H9 (cell line): ENCODE measurements at places on chromosomes 5 and 9. TPM values are rescaled to one million over a fixed set of nuclear protein-coding genes. Genes with fewer than 3 reads are reported as not detected.

ITGA2 gene
- 3.0 and 3.2 TPM in 2 replicates for total RNA-seq

TAF1L gene
- total RNA-seq: not detected in 2 replicates

SPATA31A3 gene
- 0.35 and 0.46 TPM in 2 replicates for total RNA-seq

GRCh38 chr5:54795284-54795683 is 190.1 kb downstream of the ESM1 start:
- H3K27me3 ChIP-seq: no peaks in the 10 kb centered on the region
- H3K36me3 ChIP-seq: no peaks in the 10 kb centered on the region
- DNase-seq: no peak

ANKRD18B gene
- total RNA-seq: 9.1 and 10.6 TPM in 2 replicates

DNA sequence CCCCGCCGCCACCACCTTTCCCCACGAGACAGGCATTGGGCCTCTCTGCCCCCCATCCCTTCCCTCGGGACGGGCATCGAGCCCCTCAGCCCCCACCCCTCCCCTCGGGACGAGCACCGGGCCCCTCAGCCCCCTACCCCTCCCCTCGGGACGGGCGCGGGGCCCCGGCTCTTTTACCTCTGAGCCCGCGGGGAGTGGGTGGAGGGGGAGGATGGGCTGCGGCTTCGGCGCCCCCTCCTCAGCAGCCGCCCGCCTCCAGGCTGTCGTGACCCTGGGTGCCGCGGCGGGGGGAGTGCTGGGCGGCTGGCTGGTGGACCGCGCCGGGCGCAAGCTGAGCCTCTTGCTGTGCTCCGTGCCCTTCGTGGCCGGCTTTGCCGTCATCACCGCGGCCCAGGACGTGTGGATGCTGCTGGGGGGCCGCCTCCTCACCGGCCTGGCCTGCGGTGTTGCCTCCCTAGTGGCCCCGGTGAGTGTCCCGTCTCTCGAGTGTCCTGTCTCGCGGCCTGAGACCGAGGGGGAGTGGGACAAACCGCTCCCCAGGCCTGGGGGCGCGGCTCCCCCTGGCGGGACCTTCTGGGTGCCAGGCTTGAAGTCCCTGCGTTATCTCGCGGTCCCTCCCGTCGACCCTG is 791 bp downstream of the SLC2A8 start:
- DNase-seq: peak; percentile 52
- peak overlapping the region; percentile 68 for H3K4me3 ChIP-seq
- no peak overlapping the region for H3K27ac ChIP-seq
- no peaks in the 10 kb centered on the region for H3K27me3 ChIP-seq
- H3K36me3 ChIP-seq: peaks cover 1% of the 10 kb centered on the region; the same call in 2 of the 3 replicates

POLR3G gene
- total RNA-seq: 73.6 and 75.4 TPM in 2 replicates

- peaks cover 3% of the 10 kb centered on the region for H3K4me1 ChIP-seq
- DNase-seq: no peak
- H3K27me3 ChIP-seq: no peaks in the 10 kb centered on the region
- peak overlapping the region; percentile 67; the same call in 2 of the 3 replicates for H3K4me3 ChIP-seq
Measured at GRCh38 chr9:136821826-136822544, 14.2 kb downstream of the RABL6 start.

DNA sequence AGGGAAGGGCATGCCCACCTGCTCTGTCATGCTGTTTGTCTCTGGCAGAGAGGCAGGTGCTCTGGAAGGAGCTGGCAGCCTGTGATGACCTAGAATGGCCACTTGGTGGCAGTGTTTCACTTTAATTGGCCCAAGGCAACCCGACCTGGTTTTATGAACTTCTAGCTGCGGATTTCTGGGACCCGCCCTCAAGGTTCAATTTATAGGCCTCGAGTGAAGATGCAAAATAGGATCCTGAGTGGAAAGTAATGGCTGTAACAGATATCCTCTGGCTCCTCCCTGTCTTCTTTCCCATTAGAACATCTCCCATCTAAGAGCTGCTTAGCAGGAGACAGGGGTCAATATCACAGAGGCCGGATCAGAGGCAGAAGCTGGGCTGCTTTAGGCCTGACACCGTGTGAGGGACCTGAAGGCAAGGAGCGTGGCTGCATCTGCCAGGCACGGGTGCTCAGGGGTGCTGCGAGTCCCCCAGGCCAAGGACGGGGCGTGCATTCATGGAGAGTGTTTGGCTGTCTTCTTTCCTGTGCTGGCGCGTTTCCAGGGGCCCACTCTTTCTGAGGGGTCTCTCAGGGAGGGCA is 56.7 kb upstream of the SLC28A3 start:
- no peak overlapping the region for H3K4me3 ChIP-seq
- H3K36me3 ChIP-seq: peaks cover 5% of the 10 kb centered on the region; the same call in 1 of the 2 replicates
- no peaks in the 10 kb centered on the region for H3K4me1 ChIP-seq
- no peak overlapping the region for H3K27ac ChIP-seq
- no peaks in the 10 kb centered on the region for H3K27me3 ChIP-seq
- DNase-seq: peak; percentile 78

GRCh38 chr5:120538644-120539043 is 74.5 kb downstream of the PRR16 start:
- H3K36me3 ChIP-seq: no peaks in the 10 kb centered on the region
- no peak overlapping the region for H3K4me3 ChIP-seq
- H3K4me1 ChIP-seq: no peaks in the 10 kb centered on the region
- H3K27me3 ChIP-seq: no peaks in the 10 kb centered on the region

ADRB2 gene
- 0.26 TPM in 2 replicates for total RNA-seq

GRCh38 chr5:131229623-131230022 is 34.2 kb upstream of the CDC42SE2 start:
- H3K27ac ChIP-seq: no peak overlapping the region
- no peaks in the 10 kb centered on the region for H3K36me3 ChIP-seq
- no peak for DNase-seq

DNA sequence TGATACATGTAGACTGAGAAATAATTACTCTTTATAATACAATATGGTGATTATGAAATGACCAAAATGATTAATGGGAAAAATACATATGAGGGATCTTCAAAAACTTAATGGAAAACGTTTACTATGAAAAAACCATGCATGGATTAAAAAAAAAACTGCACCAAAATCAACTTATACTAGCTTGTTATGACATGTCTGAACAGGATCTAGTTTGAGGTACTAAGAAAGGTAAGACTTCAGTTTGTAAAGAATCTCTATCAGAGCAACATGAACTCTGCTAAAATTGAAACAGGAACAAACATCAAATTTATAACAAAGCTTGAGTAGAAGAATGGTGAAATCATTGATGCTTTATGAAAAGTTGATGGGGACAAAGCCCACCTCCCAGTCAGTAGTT is 178.0 kb downstream of the SLIT3 start:
- H3K4me1 ChIP-seq: peaks cover 4% of the 10 kb centered on the region; the same call in 1 of the 2 replicates
- peaks cover 6% of the 10 kb centered on the region; the same call in 1 of the 2 replicates for H3K36me3 ChIP-seq
- H3K27ac ChIP-seq: no peak overlapping the region
- H3K4me3 ChIP-seq: no peak overlapping the region
- DNase-seq: no peak

DNA sequence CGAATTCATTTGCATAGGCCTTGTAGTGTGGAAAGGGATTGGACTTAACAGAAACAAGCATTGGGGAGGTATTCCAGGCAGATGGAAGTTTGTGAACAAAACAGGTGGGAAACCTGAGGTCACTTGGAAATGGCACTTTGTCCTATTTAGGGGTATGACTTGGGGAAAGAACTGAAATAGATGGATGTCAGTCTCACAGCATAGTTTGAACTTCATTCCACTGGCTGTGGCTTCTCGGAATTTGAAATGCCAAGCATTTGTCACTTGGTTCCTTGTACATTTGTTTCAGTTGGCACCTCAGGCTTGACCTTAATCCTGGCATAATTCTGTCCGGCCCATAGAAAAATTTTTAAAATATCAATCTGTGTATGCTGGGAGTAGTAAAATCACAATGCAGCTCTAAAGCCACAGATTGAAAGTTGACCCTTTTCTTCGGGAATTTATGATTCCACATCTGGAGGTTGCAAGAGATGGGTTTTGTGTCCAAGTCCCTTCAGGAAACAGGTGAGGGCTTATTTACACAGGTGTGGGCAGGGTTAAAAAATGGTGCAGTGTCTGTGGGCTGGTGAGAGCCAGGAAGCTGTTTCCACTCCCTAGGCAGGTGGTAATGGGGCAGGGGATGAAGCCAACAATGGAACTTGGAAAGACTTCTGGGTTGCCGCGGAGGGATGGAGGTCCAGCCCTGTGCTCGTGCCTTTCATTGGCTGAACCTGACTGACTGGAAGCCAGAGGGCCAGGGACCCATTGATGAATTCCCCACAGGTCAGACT is 39.2 kb upstream of the PDE8B start:
- H3K4me1 ChIP-seq: no peaks in the 10 kb centered on the region
- no peak for DNase-seq
- no peaks in the 10 kb centered on the region for H3K36me3 ChIP-seq
- no peak overlapping the region for H3K27ac ChIP-seq
- no peaks in the 10 kb centered on the region for H3K27me3 ChIP-seq

ZNF782 gene
- total RNA-seq: 4.7 and 4.9 TPM in 2 replicates

GRCh38 chr9:133809335-133809734 is 71.2 kb upstream of the SARDH start:
- no peak overlapping the region for H3K4me3 ChIP-seq
- H3K36me3 ChIP-seq: peaks cover 35% of the 10 kb centered on the region
- H3K27ac ChIP-seq: no peak overlapping the region
- no peaks in the 10 kb centered on the region for H3K27me3 ChIP-seq
- no peaks in the 10 kb centered on the region for H3K4me1 ChIP-seq

DNA sequence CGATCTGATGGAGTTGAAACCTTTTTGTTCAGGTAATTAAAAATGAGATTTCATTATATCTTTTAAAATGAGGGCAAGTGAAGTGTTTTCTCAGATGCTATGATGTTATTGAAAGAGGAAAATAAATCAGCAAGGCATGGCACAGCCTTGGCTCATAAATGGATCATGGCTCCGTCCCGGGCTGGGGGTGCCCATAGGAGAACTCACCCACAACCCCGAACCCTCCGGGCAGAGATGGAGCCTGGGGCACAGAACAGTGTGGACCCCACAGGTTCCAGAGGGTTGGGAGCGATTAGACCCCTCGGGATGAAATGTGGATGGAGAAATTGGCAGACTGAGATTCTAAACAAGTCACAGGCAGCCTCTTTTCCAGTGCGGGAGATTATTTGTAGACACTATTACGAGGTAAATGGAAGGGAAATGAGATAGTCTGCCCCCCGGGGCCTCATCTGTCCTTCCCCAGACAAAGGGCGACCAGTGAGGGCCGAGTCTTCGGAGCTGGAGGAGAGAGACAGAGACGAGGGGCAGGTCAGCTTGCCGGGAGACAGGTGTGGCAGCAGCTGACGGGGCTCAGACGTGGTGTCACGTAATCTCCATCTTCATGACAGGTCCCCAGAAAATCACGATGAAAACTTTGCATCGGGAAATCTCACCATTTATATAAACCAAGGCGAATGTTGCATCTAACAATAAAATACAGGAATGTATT is 33.7 kb downstream of the NDUFS6 start:
- no peak overlapping the region for H3K27ac ChIP-seq
- no peaks in the 10 kb centered on the region for H3K4me1 ChIP-seq
- H3K36me3 ChIP-seq: no peaks in the 10 kb centered on the region
- H3K27me3 ChIP-seq: no peaks in the 10 kb centered on the region
- H3K4me3 ChIP-seq: no peak overlapping the region

DNA sequence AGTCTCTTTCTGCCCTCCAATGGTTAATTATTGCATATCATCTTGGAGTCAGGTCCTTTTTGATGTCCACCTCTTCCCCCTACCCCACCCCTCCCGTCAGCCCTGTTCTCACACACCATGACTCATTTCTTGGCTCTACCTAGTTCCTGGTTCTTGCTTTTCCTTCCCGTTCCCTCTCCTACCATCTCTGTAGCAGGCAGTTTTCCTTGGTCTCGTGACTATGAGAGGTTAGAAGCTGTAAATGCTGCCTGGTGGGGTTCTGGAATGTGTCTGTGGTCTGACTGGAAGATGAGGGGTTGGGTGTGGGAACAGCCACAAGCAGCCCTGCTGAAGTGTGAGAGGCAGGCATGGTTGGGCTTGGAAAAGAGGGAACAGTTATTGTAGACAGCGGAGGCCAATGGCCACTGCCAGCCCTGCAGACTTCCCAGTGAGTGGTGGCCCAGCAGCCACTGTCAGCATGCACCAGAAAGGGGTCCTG is 18.2 kb downstream of the SLC22A5 start:
- no peak overlapping the region for H3K4me3 ChIP-seq
- H3K36me3 ChIP-seq: no peaks in the 10 kb centered on the region; the same call in 2 of the 3 replicates
- H3K27ac ChIP-seq: no peak overlapping the region
- no peaks in the 10 kb centered on the region for H3K4me1 ChIP-seq
- no peaks in the 10 kb centered on the region for H3K27me3 ChIP-seq

WDR38 gene
- not detected in 2 replicates for total RNA-seq

GRCh38 chr5:150163035-150163434 is 3.5 kb upstream of the CDX1 start:
- H3K27ac ChIP-seq: no peak overlapping the region
- no peaks in the 10 kb centered on the region for H3K4me1 ChIP-seq
- H3K27me3 ChIP-seq: peaks cover 32% of the 10 kb centered on the region
- H3K4me3 ChIP-seq: no peak overlapping the region
- H3K36me3 ChIP-seq: no peaks in the 10 kb centered on the region

DNA sequence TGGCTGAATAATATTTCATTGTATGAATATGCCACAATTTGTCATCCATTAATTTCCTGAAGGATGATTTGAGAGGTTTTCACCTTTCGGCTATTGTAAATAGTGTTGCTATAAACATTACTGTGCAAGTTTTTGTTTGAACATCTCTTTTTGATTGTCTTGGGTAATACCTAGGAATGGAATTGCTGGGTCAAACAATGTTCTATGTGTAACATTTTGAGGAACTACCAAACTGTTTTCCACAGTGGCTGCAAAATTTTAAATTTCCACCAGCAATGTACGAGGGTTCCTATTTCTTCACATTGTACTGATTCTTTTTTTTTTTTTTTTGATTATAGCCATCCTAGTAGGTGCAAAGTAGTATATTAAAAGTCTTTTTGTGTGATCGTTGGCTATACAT is 63.8 kb upstream of the ANKH start:
- no peak for DNase-seq
- H3K27ac ChIP-seq: no peak overlapping the region
- no peaks in the 10 kb centered on the region for H3K36me3 ChIP-seq
- no peak overlapping the region for H3K4me3 ChIP-seq

- H3K36me3 ChIP-seq: peaks cover 36% of the 10 kb centered on the region
- peak overlapping the region; percentile 67 for H3K27ac ChIP-seq
- H3K4me1 ChIP-seq: peaks cover 32% of the 10 kb centered on the region
- peak; percentile 80 for DNase-seq
- H3K4me3 ChIP-seq: peak overlapping the region; percentile 31
Measured at GRCh38 chr9:81595887-81596543, 93.3 kb downstream of the TLE1 start.

- H3K4me1 ChIP-seq: peaks cover 6% of the 10 kb centered on the region
- no peak overlapping the region for H3K4me3 ChIP-seq
- no peak for DNase-seq
Measured at GRCh38 chr9:70065572-70065971, 21.9 kb downstream of the MAMDC2 start.

- no peak for DNase-seq
- H3K27me3 ChIP-seq: no peaks in the 10 kb centered on the region
- no peaks in the 10 kb centered on the region for H3K4me1 ChIP-seq
Measured at GRCh38 chr9:6460189-6460768, 47.3 kb downstream of the UHRF2 start.

DNA sequence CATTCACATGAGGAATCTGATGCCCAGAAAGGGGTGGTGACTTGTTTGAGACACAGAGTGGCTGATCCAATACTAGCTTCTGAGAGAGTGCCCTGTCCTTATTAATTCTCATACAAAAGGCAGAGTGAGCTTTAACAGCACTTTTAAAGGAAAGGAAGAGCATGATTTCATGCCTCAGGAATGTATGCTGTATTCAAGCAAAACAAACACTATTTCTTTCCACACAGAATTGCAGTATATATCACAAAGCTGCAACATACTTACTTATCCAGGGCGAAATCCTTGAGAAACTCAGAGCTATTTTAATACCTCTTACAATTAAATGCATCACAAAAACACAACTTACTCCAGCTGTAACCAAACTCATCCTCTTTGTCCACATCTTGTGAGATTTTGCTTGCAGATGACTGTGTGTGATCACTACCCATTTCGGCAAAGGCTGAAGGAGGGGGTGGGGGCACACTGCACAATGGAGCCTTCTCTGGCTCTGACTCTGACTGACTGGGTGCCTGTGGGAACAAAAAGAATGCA is 139.8 kb downstream of the MPDZ start:
- H3K4me3 ChIP-seq: no peak overlapping the region
- no peak for DNase-seq
- H3K36me3 ChIP-seq: peaks cover 13% of the 10 kb centered on the region
- H3K27me3 ChIP-seq: no peaks in the 10 kb centered on the region
